RWPE2 (cell line): ENCODE measurements at places on chromosomes 7 and 10.

DNA sequence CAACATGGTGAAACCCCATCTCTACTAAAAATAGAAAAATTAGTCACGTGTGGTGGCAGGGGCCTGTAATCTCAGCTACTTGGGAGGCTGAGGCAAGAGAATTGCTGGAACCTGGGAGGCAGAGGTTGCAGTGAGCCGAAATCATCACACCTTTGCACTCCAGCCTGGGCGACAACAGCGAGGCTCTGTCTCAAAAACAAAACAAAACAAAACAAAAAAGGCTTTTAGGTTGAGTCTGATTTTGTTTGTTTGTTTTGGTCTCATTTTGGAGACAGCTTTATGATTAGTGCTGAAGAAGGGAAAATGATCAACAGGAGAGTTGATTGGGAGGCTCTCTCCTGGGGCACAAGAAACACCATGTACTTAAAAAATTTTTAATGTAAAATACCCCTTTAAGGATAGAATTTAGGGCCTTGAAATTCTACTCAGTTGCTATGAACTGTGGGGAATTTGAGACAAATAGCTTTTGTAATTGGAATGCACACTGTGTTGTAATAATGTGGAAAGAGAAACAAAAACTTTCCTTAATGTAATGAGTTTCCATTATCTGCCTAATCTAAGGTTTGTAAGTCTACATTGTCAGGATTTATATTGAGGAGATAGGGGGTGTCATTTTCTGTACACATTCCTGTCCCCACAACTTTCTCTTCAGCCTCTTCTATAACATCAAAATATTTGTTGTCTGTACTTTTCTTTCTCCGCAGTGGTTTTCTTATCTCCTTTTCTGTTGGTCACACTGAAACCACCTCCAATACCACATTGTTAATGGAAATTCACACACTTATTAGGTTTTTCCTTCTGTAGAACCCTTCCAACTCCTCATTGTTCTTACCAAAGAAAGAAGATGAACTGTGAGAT lies 41.3 kb downstream of the ARID5B start:
- no peak for DNase-seq

DNA sequence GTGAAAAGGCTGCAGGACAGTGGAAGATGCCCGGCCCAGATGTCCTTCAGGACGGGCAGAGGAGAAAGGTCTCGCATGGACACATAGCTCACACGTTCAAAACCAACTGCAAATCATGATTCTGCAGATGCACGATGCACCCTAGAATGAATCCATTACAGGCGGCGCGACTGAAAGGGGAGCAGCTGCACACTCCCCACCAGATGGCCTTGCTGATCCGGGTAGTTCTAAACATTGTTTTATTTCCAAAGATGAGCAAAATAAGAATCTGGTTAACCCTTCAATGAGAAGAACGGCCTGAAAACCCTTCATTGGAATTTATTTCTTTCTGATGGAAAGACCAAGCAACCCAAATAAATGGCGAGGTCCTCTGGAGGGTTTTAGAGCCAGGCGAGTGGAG lies 33.8 kb downstream of the CHST15 start:
- no peak for DNase-seq

DNA sequence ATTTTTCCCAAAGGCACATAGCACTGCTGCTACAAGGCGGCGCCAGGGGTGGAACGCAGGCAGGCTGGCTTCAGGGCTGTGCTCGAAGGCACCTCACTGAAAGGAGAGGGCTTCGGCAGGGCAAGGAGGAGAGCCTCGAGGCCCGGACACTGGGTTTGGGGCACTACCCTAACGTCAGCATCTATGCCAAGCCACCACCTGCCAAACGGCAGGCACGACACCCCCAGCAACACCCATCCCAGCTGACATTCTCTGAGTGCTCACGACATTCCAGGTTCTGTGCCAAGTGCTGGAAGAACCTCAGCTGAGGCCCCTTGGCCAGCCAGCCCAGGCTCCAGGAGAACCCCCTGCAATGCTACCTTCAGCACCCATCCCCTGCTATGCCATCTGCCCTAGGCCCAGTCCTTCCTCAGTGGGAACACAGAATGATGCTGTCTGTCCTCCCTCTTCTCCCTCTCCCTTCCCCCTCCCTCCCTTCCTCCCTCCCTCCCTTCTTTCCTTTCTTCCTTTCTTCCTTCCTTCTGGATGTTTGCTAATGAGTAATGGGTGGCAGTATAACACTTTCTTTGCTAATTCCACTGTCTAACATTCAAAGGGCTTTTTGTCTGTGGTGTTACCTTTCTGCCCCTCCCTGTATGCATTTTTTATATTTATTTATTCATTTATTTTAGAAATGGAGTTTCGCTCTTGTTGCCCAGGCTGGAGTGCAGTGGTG lies 24.3 kb downstream of the ZCCHC24 start:
- no peak for DNase-seq

GRCh38 chr10:89425000-89425399 lies 10.6 kb downstream of the IFIT5 start:
- DNase-seq: no peak

DNA sequence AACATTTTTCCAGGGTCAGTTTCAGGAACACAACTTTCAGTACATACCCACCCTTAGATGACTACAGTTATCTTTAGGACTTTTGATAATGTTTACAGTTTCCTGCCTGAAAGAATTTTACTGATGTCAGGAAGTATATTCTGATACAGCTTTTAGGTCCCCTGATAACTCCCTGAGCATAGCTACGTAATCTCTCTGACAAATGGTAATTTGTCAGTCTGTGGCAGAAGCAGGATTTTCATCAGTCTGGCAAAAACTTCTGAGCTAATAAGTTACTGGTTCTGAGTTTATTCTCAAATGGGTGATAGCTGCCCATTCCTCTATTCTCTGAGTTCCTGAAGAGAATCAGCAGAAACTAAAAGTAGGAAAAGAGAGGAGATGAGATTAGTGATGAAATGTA lies 270.1 kb upstream of the MTPN start:
- DNase-seq: no peak

DNA sequence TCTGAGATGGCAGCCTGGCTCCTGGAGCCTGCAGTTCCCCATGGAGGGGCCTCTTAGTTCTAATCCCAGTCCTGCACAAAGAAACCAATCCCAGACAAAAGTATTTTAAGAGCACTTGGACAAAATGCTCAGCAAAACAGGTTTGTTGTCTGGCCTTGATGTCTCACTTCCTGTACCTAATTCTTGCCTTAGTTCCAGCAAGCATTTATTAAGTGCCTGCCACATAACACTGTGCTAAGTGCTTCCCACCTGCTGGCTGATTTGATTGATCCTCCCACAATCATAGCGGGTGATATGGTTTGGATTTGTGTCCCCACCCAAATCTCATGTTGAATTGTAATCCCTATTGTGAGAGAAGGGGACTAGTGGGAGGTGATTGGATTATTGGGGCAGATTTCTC lies 65.7 kb upstream of the HABP2 start:
- no peak for DNase-seq

GRCh38 chr10:94093286-94093905 lies 99.7 kb downstream of the PLCE1 start:
- no peak for DNase-seq

- no peak for DNase-seq
These were observed 11.7 kb downstream of the STAM start for GRCh38 chr10:17655567-17656146.

DNA sequence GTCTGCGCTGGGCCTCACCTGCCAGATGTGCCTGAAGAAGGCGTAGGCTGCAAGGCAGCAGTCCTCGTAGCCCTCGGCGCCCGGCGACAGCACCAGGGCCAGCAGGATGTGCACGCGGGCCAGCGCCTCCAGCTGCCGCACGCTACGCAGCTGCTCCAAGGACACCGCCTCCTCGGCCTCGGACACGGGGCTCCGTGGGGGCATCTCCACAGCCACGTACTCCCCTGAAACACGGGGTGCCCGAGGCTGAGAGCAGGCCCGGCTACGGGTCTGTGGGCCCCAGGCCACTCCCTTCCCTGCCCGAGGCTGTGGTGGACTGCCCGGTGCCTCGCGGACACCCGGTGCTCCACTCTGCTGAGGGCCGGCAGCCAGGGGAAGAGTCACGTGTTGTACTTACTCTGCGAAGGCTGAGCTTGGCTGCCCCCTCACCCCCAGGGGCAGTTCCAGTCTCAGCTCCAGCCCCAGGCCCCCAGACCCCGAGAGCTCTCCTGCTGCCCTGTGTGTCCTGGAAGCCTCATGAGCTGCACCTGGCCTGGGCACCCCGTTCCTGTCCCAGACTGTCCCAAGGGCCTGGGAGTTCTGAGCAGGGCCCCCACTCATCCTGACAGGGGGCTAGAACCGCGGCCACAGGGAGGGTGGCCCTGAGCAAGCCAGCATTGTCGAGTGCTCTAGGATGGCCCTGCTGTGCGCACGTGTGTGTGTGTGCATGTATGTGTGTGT lies 62.8 kb downstream of the CFAP46 start:
- DNase-seq: peak; percentile 59

- DNase-seq: no peak
These were observed 772 bp upstream of the DDC start for GRCh38 chr7:50565977-50566376.

DNA sequence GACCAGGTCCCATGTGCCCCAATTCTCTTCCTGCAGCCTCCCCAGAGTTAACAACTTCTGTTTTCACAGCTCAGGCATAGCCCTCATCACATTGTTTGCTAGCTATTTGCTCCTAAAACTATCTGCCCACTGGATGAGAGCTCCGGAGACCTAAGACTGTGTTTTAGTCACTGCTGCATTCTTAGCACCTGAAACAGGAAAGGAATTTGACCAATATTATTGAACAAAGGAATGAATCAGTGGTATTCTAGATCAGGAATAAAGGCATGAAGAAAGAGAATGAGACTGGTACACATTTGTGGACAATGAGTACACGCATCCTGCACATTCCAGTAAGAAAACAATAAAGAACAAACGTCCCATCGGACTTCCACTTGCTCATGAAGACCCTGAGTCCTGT lies 54.8 kb downstream of the PPP1R17 start:
- DNase-seq: no peak

DNA sequence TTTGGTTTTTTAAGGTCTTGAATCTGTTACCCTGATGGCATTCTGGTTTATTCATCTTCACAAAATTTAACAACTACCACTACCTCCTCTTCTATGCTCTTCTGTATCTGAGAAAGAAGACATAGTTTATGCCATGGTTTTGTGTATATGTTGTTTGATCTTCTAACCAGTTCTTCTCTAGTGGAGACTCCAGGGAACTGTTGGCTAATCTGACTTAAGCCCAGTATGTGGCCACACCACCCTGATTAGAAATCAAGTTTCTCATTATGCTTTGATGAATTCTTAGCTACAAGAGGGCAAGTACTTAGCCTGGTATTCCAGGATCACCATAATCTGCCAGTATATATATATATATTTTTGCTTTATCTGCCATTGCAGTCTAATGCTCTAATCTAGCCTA lies 99.5 kb upstream of the MXI1 start:
- no peak for DNase-seq

DNA sequence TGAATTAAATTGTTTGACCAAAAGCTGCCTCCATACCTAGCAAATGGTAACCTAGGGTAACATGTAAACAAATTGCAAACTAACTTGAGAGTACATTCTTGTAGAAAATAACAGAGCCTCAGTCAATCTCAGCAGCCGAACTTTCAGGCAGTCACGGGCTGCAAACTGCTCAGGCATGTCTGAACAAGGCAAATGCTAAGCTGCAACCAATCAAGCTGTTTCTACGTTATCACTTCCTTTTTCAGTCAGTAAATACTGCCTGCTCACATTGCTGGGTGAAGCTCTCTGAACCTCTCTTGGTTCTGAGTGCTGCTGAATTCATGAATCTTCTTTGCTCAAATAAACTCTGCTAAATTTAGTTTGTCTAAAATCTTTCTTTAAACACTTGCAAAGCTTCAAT lies 1212.4 kb downstream of the SORCS1 start:
- DNase-seq: no peak

- no peak for DNase-seq
These were observed 149.3 kb downstream of the FGFR2 start for GRCh38 chr10:121448766-121449421.

DNA sequence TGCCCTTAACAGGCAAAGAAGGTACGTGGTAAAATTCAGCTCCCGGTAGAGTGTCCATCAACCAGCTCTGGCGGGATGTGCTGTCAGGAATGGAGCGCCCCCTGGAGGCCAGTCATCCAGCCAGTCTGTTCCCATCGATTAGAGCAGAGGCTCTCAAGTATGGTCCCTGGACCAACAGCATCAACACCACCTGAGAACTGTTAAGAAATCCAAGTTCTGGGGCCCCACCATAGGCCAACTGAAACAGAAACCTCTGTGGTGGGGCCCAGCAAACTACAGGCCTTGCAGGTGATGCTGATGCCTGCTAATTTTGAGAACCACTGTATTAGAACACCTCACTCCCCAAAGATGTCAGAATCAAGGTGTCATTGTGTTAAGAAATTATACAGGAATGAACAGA lies 109.2 kb downstream of the DPY19L1 start:
- DNase-seq: no peak

DNA sequence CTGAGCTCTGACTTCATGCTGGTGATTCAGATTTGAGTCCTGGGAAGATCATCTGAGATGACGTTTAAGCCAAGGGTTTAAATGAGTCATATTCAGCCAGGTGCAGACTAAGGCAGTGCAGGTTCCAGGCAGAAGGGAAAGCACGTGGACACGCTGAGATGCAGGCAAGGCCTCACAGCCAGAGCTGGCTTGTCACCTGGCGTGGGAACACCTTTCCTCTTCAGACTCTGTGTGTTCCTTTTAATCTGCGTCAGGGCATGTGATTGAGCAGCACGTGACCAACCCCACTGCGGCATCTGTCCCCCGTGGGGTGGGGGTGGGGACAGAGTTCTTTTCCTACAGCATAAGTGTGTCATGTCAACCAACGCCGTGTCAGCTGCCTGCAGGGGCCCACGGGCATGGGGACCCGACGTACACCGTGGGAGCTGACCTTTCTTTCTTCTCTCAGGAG lies 10.7 kb upstream of the IDI2 start:
- DNase-seq: peak; percentile 71

DNA sequence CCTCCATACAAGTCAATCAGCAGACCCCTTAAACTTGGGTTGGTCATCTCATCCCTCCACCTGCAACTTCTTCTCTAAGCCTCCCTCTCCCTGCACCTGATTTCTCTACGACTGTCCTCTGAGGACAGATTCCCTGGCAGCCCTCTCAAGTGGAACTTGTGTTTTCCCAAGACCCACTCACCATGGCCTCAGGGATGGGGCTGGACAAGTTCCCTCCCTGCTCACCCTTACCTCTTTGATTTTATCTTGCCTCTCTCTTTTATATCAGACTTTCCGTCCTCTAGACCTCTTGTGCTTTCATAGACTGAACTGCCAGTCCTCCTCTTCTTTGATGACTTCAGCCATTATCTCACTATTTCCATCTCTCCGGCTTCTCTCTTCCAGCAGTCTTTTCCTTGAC lies 46.2 kb upstream of the ARL4A start:
- no peak for DNase-seq

- DNase-seq: no peak
These were observed 180.1 kb downstream of the PON1 start for GRCh38 chr7:95144256-95144655.
